ENCODE measurements at places on chromosomes 7 and 10.
A peak's percentile ranks its signal among the peaks of the same experiment; 100 is the strongest.

- DNase-seq, result peak; percentile 29
Observed at GRCh38 chr10:87915989-87916388, 52.6 kb downstream of the PTEN start.

DNA sequence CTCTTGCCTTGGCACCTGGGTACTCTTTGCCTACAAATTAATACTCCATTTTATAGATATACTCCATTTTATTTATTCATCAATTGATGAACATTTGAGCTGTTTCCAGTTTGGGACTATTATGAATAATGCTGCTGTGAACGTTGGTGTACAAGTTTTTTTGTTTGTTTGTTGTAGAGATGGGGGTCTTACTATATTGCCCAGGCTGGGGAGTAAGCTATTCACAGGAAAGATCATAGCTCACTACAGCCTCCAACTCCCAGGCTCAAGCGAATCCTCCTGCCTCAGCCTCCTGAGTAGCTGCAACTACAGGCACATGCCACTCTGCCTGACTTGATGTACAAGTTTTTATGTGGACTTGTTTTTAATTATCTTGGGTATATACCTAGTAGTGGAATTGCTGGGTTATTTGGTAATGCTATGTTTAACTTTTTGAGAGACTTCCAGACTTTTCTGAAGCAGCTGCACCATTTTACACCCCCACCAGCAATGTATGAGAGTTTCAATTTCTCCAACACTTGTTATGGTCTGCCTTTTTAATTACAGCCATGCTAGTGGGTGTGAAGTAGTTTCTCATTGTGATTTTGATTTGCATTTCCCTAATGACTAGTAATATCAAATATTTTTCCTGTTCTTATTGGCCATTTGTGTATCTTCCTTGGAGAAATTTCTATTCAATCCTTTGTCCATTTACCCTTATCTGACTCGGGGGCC, 15.9 kb downstream of the WBP1L start:
- no peak for DNase-seq

DNA sequence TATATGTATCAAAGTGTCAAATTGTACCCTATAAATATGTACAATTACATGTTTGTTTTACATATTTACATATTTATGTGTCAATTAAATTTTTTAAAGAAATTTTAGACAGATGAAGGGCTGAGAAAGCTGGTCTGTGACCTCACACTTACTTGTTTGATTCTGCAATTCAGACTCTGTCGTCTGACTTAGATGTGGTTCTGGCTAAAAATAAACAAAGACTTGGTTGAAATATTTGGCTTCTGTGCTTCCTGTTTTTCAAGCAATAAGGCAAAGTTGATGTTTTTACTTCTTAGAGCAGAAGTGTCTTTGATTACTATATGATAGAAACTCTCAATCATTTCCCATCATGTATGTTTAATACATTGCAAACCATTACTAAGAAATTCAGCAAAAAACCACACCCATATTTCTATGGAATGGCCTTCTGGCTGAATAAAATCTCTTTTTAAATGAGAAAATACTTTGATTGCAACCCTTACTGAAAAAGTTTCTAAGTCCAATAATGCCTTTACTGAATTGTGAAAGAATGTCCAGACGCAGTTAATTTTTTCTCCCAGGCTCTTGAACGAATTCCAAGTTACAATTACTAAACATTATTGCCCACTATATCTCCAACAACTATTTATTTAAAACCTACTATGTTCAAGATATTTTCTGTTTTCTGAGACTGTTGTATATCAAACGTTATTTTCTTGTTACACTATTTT, 59.5 kb upstream of the PRKG1 start:
- no peak for DNase-seq

- no peak for DNase-seq
Observed at GRCh38 chr10:124386186-124387077, 32.3 kb downstream of the OAT start.

DNA sequence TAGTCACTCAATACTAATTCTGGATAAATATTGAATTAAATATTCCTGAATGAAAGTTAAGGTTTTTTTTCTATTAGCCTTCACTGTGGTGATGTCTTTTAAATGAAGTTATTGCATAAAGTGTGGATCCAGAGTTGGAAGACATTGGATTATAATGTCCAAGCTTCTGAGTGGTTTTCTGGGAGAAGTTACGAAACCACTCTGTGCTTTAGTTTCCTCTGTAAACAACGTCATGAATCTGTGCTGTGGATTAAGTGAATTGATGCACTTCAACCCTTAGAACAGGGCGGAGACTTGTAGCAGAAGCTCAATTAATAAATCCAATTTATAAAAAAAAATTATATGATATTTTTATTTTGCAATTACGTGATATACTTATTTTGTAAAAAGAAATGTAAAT, 271.7 kb downstream of the BICC1 start:
- no peak for DNase-seq

GRCh38 chr7:75638594-75639070, 100.1 kb downstream of the HIP1 start:
- no peak for DNase-seq

DNA sequence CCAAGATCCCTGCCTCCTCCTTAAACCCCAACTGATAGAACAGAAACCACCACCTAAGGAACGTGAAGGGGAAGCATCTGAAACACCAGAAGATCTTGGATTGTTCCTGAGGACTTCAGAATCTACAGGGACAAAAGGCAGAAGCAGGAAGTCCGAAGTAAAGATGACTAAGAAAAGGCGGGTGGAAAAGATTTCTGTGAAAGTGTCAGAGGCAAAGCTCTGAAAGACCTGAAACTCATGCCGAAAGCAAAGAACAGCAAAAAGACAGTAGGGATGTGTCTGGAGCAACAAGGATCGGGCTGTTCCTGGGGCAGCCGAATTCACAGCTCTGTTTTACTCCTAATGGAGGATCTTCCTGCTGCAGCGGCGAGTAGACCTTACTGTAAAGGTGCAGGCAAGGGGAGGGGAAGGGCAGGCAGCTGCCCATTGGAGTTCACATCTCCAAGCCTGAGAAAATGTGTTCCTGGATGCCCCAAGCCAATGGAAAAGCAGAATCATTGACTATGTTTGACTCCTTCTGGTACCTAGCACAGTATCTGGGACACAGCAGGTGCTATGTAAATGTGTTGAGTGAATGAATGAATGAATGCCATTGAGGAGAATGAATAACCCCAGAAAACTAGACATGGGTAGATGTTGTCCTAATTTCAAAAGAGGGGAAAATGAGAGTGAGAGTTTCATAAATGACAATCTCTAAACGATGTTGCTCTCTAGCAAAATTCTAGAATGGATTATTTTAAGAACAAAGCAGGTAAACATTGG, 40.4 kb downstream of the PDIA4 start:
- no peak for DNase-seq

DNA sequence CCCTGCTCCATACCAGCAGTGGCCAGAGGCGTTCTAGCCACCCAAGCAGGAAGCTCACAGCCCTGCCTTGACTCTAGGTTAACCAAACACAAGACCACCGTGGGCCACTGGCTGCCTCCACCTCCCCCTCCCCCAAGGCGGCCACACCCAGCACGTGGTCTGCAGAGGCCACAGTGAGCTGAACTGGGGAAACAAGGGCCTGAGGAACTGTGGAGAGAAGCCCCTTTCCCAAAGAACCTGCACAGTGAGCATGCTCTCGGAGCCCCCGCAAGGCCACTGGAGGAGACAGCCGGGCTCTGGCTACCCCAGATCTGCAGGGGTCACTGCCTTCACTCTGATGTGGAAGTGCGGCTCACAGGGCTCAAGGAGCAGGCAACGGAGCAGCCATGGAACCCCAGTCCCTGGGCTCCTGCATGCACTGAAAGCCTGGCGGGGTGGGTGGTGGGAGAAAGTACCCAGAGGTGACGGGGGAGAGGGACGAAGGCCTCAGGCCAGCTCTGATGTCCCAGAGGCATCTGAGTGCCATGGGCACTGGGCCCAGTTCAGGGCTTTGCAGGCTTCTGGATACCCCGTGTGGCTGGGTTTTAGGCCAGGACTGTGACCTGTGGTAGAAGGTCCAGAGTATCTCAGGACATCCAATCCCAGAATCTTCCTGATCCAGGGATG, 189.2 kb downstream of the EBF3 start:
- no peak for DNase-seq

DNA sequence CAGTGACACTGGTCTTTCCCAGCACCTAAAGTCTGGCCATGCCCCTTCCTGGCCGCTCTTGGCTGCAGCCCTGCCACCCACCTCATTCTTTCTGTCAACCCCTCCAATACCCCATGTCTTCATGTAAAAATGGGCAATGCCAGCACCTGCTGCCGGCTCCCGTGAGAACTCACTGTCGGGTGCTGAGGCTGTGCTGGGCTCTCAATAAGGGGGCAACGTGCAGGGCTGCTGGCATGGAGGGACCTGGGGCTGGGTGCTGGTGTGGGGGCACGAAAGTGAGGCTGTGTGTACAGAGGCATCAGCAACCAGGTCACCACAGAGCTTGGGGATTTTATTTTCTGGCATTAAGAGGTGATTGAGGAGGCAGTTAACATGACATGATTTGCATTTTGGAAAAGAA, 65.3 kb downstream of the ALOX5 start:
- no peak for DNase-seq

DNA sequence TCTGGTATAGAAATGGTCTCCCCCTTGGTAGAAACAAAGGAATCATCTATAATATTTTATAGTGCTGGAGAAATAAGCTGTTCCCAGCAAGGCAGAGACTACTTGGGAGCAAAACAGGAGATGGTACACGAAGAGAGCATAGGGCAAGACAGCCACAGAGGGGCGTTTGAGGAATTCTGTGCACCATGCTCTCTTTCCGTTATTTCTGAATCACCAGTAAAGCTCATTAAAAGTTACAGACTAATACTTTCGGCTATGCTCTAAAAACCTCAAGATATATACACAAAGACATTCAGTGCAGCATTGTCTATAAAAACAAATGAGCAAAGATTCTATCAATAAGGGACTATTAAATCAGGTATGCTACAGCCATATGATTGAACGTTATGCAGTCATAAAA, 68.5 kb upstream of the FHIP2A start:
- DNase-seq, result no peak

- DNase-seq, result no peak
Observed at GRCh38 chr10:20986049-20986448, 88.9 kb upstream of the NEBL start.

GRCh38 chr10:20922451-20922850, 25.3 kb upstream of the NEBL start:
- DNase-seq, result no peak

GRCh38 chr7:151724920-151725584, 151.9 kb downstream of the PRKAG2 start:
- DNase-seq, result no peak

DNA sequence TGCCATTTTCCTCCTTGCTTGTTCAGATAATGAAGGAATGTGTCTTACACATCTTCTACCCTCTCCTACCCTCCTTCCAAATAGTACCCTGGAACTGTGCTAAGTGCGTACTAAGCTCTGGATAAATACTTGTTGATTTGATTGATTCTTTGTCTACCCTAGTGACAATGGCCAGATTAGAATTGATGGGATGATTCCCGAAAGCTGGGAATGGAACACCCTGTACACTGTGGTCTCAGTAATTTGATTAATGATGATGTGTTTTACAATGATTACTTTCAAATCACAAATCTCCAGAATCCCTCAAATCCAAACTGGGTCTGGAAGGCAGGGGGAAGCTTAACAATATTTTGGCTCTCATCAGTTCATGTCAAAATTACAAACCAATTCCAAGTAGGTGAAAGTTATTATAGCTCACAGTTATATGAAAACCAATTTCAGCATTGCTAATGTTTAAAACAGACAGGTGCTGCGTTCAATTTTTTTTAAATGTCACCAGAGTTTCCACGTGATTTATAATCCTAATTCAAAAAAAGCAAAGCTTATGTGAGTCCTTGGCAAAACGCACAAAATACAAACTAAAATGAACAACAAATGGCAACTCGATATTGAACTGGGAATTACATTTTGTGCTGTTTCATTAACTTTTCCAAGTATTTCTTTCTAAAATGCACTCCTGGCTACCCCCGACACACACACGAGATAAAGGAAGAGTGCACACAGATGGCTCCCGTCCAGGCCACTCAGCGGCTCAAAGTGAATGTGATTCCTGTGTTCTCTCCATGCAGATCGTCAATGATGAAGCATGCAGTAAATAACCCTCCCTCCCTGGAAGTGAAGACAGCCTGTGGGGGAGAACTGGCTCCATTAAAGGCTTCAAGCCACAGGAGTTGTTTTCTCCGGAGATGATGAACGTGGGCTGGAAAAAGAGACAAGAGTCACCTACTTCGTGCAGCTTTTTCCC, 21.7 kb upstream of the ADRB1 start:
- no peak for DNase-seq

- DNase-seq, result no peak
Observed at GRCh38 chr10:31028081-31028480, 3.6 kb downstream of the ZNF438 start.

DNA sequence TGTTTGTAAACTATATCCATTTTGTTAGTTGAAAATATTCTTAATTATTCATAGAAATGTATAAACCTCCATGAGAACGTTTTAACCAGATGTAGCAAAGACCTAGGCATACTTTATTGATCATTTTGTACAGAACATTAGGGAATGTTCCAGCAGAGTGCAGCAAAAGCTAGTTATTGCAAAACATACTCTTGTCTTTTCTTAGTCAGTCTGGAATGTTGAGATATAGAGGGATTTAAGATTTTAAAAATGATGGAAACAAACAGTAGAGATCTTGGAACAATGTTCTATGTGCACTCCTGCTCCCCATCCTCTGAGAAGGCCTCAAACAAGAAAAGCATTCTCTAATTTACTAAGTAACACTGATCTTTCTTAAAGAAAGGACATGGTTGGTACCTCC, 292.1 kb downstream of the BBS9 start:
- DNase-seq, result no peak

DNA sequence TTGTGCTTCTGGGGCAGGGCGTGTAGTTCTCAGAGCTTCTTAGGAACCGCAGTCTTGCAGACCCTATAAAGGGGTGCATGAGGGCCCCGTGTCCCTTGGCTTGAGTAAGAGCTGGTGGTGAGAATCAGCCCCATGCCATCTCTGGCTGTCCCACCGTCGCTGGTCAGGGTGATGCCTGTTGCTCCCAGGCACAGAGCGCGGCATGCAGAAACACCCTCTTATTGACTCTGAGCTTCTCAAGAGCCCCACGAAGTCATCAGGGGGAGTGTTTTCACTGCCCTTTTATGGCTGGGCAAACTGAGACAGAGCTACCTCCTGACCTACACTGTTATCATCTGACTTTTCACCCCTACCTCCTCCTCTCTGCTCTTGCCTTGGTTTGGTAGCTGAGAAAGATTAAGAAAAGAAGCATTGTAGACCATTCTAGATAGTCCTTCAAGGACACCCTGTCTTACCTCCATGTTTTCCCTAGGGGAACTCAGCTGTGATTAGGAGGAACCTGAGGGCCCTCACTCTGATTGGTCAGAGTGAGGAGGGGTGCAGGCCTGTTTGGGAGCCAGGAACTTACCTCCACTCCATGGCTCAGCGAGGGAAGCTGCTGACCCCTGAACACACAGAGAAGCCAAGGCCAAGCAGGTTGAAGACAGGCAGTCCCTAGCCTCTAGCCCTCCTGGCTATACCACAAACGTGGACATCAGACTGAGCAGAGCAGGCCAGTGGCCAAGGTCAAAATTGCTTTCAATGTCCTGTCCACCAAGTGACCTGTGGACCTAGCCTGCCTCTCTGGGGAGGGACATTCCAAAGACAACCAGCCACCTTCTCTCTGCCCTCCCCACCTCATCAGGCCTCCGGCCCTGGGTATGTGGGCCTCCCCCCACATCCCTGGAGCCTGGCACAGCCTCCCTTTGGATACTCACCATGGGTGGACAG, 17.6 kb downstream of the UNC5B start:
- DNase-seq, result no peak
